KG1 (cell line): ENCODE measurements at places on chromosomes 6 and 20.

DNA sequence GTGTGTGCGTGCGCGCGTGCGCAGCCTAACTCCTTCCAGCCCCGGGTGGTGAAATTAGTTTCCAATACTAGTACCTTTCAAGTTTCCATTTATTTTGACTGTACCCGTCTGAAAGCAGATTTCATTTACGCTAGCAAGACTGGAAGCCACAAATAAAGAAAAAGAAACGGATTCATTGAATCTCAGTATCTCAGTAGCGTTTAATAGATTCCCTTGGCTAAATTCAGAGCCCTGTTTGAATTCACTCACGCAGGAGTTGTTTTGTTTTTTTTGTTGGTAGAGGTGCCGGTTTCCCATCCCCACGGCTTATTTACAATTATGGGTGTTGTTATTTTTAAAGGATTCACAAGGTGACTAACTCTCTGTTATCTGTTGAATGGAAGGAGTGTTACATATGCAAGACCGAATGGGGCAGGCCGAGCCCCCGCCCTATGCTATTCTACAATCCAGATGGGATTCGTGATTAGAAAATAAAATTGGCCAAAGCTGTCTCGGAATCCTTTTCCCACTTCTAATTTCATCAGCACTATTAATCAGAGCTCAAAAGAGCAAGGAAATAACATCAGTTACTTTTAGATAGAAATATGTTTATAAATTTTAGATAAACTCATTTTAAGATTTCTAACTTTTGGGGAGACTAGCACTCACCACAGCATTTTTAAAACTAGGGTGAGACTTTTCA lies 2.3 kb upstream of the INSM1 start:
- DNase-seq, result no peak

DNA sequence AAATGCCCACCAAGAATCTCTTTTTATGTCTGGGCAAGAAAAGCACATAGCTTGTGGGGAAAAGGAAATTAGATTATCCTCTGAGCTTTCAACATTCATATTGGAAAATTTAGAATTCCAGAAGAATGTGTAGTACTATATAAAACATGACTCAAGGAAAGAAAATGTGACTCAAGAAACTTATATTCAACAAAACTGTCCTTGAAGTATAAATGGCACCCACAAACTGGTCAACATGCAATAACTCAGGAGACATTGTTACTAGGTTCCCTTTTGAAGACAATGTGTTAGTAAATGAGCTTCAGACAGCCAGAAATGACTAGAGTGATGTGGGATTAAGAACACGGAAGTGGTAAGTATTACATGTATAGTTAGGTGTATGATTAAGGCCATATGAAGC lies 26.1 kb upstream of the TINAG start:
- no peak for DNase-seq

DNA sequence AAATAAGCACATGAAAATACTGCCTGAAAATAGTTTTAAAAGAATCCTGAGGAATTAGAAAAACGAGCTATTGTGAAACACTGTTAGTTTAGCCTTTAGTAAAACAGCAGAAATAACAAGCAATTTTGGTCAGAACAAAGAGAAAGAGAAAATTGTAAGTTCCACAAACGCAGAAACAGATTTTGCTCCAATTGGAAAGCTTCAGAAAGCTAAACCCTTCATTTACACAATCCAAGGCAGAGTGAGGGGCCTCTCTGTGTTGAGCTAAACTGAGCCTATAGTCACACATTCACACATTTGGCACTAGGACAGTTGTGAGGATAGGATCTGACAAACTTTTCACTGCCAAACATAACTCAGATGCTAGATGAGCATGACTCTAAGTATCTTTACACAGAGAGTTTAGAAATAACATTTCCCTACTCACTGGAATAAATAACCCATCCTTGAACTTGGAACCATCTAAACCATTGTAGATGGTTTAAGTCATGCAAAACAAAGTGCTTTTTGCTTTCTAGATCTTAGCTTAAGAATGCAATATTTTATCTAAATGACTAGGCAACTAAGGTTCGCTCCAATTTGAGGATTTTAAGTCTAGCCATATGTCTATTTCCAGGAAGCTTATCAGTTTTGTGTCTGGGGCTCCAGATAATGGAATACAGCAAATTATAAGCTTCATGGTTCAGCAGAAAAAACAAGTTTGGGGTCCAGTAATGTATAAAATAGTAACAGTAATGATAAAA lies 122.6 kb downstream of the SGK1 start:
- no peak for DNase-seq

GRCh38 chr6:7912736-7913517 lies 2.3 kb upstream of the TXNDC5 start:
- DNase-seq, result no peak

DNA sequence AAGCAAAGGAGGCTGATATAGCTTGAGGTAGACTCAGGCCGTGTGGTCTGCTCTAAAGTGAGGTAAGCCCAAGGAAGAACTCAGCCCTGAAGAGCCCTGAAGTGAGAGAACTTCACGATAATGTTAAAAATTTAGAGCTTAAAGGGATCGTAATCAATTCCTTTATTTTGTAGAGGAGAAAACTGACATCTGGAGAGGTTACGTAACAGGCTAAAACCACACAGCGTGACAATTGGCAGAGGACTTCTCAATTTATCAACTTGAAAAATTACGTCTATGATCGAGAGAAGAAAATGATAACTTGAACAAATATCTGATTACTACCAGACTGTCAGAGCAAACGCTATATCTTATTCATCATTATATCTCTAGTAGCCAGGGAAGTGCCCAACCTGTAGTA lies 121.8 kb upstream of the FOXO3 start:
- DNase-seq, result no peak

- DNase-seq, result no peak
Observed at GRCh38 chr6:33633462-33634158, 12.5 kb downstream of the ITPR3 start.

- DNase-seq, result no peak
Observed at GRCh38 chr6:43246301-43247113, 3.2 kb downstream of the TTBK1 start.

DNA sequence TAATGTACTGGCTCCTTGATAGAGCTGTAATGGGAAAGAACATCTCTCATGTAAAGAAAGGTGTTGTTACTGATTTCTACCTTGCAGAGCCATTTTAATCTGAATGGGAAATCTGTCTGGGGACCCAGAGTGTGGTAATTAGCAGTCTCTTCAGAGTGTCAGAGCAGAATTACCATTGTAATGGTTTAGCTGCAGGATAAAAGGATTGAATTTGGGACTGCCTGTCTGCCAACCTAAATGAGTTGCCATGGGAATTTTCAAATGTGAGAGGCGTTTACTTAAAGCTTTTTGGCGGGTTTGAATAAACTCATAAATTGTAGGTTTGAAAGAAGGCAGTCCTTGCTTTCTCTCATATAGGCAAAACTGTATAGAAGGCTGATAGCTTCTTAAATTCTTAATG lies 128.8 kb downstream of the QKI start:
- DNase-seq, result no peak

DNA sequence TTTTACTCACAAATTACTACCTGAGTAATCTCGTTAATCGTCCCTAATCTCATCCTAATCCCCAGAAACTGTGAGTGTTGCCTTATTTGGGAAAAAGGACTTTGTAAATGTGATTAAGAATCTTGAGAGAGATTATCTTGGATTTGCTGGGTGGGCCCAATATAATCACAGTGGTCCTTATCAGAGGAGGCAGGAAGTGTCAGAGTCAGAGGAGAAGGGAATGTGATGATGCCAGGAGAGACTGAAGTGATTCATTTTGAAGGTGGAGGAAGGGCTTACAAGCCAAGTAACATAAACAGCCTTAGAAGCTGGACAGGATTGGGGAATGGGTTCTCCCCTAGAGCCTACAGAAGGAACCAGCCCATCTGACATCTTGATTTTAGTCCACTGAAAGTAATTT lies 16.7 kb downstream of the RPP21 start:
- DNase-seq, result no peak

GRCh38 chr6:139037490-139037889 lies 8.9 kb downstream of the ABRACL start:
- DNase-seq, result no peak

- DNase-seq, result no peak
Observed at GRCh38 chr6:107917451-107918375, 40.3 kb downstream of the SEC63 start.

- no peak for DNase-seq
Observed at GRCh38 chr6:79898076-79898475, 49.3 kb downstream of the ELOVL4 start.

GRCh38 chr6:41836022-41836659 lies 48.6 kb downstream of the TOMM6 start:
- no peak for DNase-seq

GRCh38 chr6:78363688-78364087 lies 503.7 kb upstream of the IRAK1BP1 start:
- no peak for DNase-seq

DNA sequence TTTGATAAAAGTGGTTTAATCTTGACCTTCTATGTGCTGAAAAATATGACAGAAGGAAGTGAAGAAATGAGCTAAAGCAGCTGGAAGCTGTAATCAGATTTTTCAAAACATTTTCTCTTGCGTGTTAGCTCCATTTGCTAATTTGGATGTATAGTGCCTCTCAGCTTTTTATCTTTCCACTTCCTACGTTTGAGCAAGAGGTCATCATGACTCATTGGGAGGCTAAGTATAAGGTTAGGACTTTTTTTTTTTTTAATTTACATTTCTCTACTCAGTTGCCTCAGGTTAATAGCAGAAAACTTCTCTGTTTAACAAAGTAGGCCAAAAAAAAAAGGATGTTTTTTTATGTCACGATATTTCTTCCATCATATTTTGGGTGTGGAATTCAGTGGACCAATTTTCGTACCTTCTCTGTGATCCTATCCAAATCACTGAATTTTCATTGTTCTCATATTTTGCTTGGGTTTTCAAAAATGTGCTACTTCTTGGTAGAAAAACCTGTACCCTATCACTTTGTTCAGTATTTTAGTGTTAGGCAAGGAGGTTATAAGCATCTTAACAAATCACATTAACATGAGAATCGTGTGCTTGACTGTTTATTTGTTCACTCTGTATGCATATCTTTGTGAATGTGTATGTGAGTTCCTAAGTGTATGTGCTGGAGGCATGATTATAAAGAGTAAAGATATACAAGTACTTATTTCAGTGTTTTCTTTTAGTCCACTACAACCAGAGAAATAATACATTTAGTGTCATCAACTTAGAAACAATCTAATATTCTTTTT lies 1028.3 kb upstream of the EYS start:
- no peak for DNase-seq

- DNase-seq, result no peak
Observed at GRCh38 chr6:26355366-26355765, 9.6 kb upstream of the BTN3A2 start.

DNA sequence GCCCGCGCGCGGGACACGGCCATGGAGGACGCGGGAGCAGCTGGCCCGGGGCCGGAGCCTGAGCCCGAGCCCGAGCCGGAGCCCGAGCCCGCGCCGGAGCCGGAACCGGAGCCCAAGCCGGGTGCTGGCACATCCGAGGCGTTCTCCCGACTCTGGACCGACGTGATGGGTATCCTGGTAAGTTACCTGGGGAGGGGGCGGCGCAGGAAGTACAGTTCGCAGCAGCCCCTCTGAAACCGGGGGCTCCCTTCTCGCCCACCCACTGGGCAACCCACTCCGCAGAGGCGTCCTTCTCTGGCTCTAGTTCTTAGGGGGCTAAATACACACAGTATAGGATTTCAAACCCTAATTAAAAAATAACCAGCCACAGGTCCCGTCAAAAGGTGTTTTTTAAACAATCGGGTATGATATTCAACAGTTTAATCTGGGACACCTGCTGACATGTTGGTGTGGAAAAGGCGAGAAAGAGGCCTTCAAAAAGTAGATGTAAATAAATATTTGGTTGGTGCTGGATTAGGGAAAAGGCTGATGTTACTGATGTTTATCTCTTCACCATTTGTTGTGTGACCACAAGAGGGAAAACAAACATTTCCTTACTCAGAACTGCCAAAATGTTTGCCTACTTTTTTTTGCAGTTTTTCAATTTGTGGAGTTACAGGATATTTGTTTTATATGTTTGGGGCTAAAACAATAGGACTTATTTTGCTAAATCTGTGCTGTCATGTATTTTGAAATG lies 577 bp downstream of the SASH1 start:
- no peak for DNase-seq

GRCh38 chr6:54700158-54700557 lies 146.4 kb upstream of the FAM83B start:
- DNase-seq, result no peak

DNA sequence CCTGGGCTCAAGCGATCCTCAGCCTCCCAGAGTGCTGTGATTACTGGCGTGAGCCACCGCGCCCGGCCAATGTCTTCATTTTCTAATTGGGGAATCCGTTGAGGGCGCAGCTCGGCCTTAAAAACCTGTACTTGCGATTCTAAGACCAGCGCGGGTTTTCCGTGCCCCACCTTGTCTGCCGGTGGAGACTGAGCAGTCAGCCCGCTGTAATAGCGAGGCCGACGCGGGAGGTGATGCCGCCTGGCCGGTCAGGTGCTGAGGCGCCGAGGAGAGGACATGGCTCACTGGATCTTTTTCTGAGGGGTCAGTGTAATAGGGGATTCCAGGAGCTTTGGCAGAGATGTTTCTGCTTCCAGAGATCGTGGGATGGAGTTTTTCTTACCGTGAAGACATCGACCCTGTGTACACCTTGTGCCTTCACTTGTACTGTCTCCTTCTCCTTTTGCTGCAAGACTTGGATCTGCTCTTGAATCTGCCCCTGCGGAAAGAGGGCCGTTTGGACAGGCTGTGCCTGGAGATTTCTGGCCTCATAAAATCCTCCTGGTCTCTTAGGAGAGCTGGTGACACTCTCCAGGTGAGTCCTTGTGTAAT lies 1.5 kb downstream of the TRIM31 start:
- no peak for DNase-seq

GRCh38 chr6:156508923-156509322 lies 268.3 kb upstream of the ARID1B start:
- peak; percentile 5 for DNase-seq

DNA sequence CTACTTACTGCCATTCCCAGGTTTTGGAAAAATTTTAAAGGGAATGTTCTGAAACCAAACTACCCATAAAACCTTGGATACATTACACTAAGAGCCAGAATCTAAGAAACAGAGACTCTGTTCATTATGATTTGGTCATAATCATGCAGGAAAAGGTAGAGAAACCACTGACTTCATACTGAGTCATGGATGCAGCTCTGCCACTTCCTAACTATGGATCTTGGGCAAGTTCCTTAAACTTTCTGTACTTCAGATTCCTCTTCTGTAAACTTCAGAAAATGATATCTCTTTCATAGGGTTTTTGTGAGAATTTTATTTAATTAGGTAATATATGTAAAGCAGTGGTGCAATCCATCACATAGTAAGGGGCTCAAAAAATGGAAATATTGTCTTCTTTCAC lies 20.0 kb downstream of the PLA2G7 start:
- DNase-seq, result no peak

GRCh38 chr6:64013011-64013410 lies 377.4 kb downstream of the PHF3 start:
- no peak for DNase-seq
